Activated T-helper 2 cell treated with anti-CD3 and anti-CD28 coated beads, Interferon-gamma antibody, Interleukin-2, Interleukin-4, amounts not matched to agents 10 μg/mL and 5 μg/mL and 100 μg/mL, durations not matched to agents 14 hours and 24 hours and 36 hours (primary cell): ENCODE measurements at places on chromosomes 2 and 18. TPM values are rescaled to one million over a fixed set of nuclear protein-coding genes. Genes with fewer than 3 reads are reported as not detected.
A peak's percentile ranks its signal among the peaks of the same experiment; 100 is the strongest.

GRCh38 chr2:67066782-67067181, 330.4 kb upstream of the ETAA1 start:
- H3K4me1 ChIP-seq, result no peaks in the 10 kb centered on the region
- H3K27me3 ChIP-seq, result no peaks in the 10 kb centered on the region
- H3K36me3 ChIP-seq, result no peaks in the 10 kb centered on the region
- DNase-seq, result no peak
- H3K4me3 ChIP-seq, result no peak overlapping the region
- H3K27ac ChIP-seq, result no peak overlapping the region

- H3K27me3 ChIP-seq, result no peaks in the 10 kb centered on the region
- H3K4me1 ChIP-seq, result peaks cover 14% of the 10 kb centered on the region
- H3K4me3 ChIP-seq, result no peak overlapping the region
- peaks cover 17% of the 10 kb centered on the region for H3K36me3 ChIP-seq
- no peak for DNase-seq
- no peak overlapping the region for H3K27ac ChIP-seq
Observed at GRCh38 chr2:28327956-28328922, 64.4 kb upstream of the FOSL2 start.

DNA sequence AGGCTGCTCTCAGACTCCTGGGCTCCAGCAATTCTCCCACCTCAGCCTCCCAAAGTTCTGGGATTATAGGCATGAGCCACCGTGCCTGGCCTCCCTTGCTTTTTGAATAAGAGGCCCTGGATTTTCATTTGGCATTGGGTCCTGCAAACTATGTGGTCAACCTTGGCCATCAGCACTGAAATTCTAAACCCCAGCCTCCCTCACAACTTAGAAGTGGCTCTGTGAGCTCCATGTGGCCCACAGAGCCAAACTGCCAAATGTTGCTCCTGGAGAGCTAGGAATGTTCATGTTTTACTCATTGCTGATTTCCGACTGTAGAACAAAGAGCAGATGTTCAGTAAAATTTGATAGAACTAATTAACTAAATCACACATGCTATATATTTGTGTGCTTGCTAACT, 210.6 kb upstream of the AGAP1 start:
- no peaks in the 10 kb centered on the region for H3K36me3 ChIP-seq
- H3K27ac ChIP-seq, result no peak overlapping the region
- peaks cover 22% of the 10 kb centered on the region for H3K27me3 ChIP-seq
- no peak overlapping the region for H3K4me3 ChIP-seq
- DNase-seq, result no peak
- H3K4me1 ChIP-seq, result no peaks in the 10 kb centered on the region

DNA sequence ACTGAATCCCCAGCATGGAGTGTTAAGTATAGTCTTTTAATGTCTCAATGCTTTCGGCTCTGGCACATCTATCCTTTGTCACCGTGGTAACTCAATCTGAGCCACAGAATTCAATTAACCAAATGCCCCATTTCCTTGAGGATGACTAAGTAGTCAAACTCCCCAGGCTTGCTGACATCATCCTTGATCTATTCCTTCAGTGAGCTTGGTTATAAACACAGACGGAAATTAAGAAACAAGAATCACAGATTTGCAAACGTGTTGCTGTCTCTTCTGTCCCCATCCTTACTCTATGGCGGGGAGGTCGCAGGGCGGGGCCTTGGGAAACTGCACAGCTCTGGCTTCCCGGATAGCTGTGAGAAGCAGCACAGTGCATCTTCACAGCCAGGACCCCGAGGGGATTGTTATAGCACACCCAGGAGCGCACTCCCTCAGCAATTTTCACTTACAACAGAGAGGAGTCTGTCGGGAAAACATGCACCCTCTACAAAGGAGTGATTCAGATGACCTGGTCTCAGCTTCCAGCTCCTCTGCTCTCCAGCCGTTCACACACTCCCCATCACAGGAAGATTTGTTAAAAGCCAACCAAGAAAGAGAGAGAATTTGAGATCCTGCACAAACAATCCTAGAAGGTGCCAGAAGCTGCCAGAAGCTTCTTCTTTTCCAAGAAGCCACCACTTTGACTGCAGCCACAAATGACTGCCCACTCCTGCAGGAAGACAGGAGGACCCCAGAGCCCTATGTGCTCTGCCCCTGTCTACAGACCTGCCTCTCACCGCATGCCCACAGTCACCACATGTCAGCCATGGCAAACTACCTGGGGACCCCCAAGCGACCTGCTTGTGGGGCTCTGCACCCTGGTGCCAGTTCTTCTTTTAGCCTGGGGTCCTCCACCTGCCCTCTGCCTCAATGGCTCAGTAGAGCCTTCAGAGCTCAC, 44.9 kb upstream of the YWHAQ start:
- no peaks in the 10 kb centered on the region for H3K36me3 ChIP-seq
- no peak overlapping the region for H3K4me3 ChIP-seq
- H3K4me1 ChIP-seq, result peaks cover 7% of the 10 kb centered on the region
- no peaks in the 10 kb centered on the region for H3K27me3 ChIP-seq
- H3K27ac ChIP-seq, result no peak overlapping the region
- no peak for DNase-seq

- DNase-seq, result no peak
- H3K36me3 ChIP-seq, result no peaks in the 10 kb centered on the region
- no peaks in the 10 kb centered on the region for H3K4me1 ChIP-seq
- H3K27me3 ChIP-seq, result no peaks in the 10 kb centered on the region
Observed at GRCh38 chr2:67650291-67651133, 253.4 kb downstream of the ETAA1 start.

GRCh38 chr2:73931531-73932500, 5.1 kb downstream of the DGUOK start:
- DNase-seq, result no peak
- H3K27ac ChIP-seq, result peak overlapping the region; percentile 81
- H3K4me3 ChIP-seq, result peak overlapping the region; percentile 17
- no peaks in the 10 kb centered on the region for H3K27me3 ChIP-seq
- H3K4me1 ChIP-seq, result peaks cover 65% of the 10 kb centered on the region

GRCh38 chr2:219252900-219253752, at the start of gene TUBA4B:
TSS of gene TUBA4B (plus strand) at chr2:219253243. CDS start at chr2:219253408, 165 bp downstream.
- peaks cover 54% of the 10 kb centered on the region for H3K4me1 ChIP-seq
- no peaks in the 10 kb centered on the region for H3K27me3 ChIP-seq
- H3K27ac ChIP-seq, result peak within 1 kb of the TSS; percentile 92
- DNase-seq, result peak; percentile 54
- H3K4me3 ChIP-seq, result peak within 1 kb of the TSS; percentile 77
- peaks cover 51% of the 10 kb centered on the region for H3K36me3 ChIP-seq

DNA sequence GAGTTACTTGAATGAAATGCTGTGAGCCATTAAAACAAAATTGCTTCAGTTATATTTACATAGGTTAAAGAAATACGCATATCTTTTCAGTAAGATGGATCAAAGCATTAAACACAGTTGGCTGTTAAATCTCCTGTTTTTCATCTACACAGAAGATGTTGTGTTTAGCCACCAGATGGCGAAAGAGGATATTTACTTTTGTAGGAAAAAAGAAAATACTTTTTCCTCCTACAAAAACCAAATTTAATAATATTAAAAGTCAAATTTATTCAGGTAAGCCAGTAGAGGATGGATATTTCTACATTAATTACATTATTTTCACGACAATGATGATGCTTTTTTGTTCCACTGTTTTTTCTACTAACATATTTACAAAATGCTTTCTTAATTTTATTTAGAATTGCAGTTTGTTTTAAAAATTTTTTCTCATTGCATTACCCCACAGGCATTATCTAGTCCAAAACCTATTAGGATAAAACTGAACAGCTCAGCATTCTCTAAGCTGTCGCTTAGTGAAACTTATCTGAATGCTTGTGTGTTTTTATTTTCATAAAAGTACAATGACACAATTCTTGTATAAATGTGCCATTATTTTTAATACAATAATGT, 173.7 kb downstream of the ASXL3 start:
- no peaks in the 10 kb centered on the region for H3K27me3 ChIP-seq
- no peaks in the 10 kb centered on the region for H3K36me3 ChIP-seq
- no peaks in the 10 kb centered on the region for H3K4me1 ChIP-seq
- no peak for DNase-seq

The PLGLB2 gene
- 2.0 and 2.5 TPM in 2 replicates for total RNA-seq

The CCDC141 gene
- total RNA-seq, result 3.6 and 4.2 TPM in 2 replicates

The NMS gene
- not detected in 2 replicates for total RNA-seq

The DBI gene
- 162 and 168 TPM in 2 replicates for total RNA-seq

The IL1R1 gene
- total RNA-seq, result 0.48 and 0.52 TPM in 2 replicates

The ASB18 gene
- not detected in 2 replicates for total RNA-seq

The UNC80 gene
- total RNA-seq, result not detected in 2 replicates
